ENCODE measurements at places on chromosomes 5 and 9.

DNA sequence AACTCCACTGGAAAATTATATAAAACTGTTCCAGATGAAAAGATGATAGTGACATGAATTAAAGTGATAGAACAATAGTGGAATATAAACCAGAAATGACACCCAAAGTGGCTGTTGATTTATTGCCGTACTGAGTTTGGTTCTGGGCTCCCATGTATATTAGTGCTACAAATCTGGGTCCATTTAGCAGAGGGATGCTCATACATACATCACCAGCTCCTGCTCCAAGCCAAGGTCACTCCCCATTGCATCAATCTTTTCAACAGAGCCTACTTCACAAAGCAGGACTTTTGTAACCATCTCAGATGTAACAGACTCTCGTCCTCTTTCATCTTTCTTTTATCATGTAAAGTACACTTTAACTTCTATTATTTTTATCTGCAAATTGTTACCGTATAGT lies 208.6 kb downstream of the GAPVD1 start:
- no peak for DNase-seq

DNA sequence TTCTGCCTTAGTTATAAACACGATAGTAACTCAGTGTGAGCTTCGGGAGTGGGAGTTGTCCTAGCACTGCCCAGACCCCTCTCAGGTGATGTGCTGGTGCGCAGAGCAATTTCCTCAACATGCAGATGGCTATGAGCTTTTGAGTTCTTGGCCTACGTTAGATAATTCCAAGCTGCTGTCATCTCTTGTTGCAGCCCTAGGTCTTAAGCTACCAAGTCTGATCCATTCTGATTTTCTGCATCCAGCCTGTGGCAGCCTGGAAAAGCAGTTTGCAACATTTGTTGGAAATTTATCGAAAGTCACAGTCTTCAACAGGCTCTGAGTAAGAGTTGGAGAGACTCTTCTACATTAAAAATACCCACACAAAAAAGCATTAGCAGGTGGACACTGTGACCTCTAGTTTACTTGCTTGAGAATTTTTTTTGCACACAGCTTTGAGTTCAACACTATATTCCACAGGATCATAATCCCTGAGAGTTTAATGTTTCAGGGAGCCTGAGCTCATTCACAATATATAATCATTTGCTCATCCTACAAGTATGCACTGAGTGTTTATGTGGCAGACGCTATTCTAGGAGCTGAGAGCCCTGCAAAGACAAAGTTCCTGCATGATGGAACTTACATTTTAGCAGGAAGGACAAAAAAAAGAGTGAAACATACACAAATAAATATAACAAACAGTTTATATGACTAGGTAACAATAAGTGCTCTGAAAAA lies 91.6 kb downstream of the UBE2QL1 start:
- DNase-seq = no peak

- DNase-seq = no peak
These were observed 22.3 kb downstream of the C1QTNF2 start for GRCh38 chr5:160348080-160348479.

GRCh38 chr5:54844266-54844665 lies 141.1 kb downstream of the ESM1 start:
- DNase-seq = no peak

DNA sequence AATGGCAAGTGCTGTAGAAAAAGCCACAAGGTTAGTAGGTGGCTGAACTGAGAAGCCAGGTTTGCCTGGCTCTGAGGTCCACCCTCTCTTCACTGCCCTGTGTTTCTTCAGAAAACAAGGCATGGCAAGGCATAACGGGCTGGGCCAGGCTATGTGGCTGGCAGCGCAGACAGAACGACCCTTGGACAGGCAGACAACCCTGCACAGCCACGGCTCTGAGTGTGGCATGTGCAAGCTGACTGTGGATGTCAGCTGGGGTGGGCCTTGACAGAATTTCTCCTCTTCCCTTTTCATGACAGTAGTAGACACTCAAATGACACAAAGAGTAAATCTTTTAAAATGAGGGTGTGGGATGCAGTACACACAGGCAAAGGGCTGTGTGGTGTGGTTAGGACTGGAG lies 81.7 kb downstream of the MACROH2A1 start:
- DNase-seq = no peak

DNA sequence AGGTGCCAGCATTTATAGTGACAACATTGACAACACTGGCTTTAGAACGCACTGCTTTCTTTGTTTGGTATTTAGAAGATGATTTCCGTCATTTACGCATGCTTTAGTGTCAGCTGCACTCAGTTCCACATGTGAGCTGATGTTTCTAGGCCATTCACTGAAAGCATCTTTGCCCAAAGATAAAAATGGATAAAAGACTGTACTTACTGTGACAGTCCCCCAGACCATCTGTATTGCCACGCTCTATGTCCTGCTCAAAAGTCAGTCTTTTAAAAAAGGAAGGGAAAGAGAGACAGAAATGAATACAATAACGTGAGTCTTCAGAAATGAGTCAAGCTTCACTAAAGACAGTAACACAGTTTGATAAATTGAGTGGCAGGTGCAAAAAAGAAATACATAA lies 99.3 kb downstream of the SEMA6A start:
- DNase-seq = no peak

GRCh38 chr5:34011536-34011935 lies 3.7 kb upstream of the AMACR start:
- DNase-seq = no peak

- DNase-seq = peak; percentile 73
These were observed 2.4 kb downstream of the ATG12 start for GRCh38 chr5:115838885-115839518.

DNA sequence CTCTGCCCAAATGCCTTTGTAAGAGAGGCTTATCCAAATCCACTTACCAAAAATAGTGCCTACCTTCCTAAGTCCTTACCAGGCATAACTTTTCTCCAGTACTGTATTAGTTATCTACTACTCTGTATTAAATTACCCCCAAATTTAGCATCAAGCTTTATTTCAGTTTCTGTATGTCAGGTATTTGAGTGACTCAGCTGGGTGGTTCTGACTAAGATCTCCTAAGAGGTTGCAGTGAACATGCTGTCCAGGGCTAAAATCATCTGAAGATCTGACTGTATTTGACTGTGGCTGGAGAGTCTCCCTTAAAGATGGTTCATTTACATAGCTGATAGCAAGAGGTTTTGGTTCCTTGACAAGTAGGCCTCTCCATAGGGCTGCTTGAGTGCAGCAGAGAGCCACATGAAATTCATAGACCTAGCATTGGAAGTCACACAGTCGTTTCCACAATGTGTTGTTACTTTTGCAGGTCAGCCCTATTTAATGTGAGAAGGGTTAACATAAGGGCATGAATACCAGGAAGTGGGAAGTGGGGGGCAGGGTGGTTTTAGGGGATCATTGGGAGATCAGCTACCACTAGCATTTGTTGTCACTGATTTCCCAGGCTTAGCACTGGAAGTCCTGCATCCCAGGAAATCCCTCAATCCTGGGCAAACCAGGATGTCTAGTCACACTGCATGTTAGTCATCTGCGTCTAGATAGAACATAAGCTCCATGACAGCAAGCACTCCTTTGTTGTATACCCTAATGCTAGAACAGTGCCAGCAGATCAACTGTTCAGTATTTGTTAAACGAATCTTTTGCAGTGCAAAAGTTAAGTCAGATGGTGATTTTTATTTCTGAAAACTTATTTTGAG lies 2.0 kb upstream of the ZNF622 start:
- peak; percentile 60 for DNase-seq

DNA sequence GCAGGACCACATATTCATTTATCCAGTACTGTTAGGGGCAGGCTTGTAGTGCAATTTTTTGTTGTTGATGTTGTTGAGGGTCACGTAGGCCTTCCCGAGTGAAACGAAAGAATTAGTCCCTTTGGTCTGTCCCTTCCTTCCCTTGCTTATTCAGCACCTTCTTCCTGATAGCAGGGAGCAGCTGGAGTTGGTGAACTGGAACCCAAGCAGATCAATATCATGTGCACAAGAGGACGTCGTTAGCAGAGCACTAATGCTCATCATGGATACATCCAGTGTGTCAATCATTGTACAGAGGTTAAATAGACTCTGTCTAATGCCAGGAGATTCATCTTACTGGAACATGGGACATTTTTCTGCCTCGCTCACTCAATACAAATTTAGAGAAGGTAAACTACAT lies 33.0 kb upstream of the MAP1B start:
- no peak for DNase-seq

DNA sequence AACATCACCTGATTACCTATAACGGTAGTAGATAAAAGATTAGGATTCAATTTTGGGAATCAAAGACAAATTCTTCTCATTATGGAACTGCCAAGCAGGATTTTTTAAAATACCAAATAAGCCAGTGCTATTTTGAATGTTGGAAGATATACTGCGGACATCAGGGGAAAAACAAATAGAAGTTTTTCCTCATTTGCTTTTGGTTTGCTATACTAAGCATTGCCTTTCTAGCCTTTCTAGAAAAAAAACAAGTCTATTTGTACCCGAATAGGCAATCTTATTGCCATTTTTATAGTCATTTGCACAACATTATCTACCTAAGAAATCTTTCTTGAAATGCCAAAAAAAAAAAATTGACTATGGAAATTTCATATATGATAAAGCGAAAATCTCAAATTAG lies 379.5 kb downstream of the CDH10 start:
- DNase-seq = no peak

DNA sequence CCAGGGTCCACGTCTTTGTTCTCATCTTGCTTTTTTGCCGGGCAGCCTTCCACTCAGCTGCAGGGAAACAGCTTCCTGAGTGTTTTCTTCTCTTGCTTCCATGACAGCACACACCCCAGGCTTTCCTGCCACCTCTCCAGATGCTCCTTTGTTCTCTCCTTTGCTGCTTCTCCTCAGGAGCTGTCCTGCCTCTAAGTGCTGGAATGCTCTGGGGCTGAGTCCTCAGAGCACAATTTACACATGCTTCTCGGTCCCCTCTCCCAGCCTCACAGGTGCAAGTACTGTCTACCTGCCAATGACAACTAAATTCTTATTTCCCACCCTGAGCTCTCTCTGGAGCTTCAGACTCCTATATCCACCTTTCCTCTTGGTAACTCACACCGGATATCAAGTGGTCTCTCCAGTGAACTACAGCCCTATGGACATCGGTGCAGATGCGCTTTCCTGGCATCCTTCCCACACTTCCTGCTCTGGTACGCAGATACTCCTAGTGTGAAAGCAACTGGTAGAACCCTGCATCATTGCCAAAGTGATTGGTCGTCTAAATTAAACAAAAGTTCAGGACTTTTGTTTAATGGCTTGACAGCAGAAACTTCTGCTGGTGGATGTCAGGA lies 13.4 kb upstream of the ACSL6 start:
- no peak for DNase-seq

GRCh38 chr9:3880851-3881250 lies 355.1 kb upstream of the RFX3 start:
- peak; percentile 67 for DNase-seq

- DNase-seq = no peak
These were observed at the start of gene PTGS1 for GRCh38 chr9:122370869-122371755. TSS of gene PTGS1 (plus strand) at chr9:122371024. CDS start at chr9:122371085, 61 bp downstream.

DNA sequence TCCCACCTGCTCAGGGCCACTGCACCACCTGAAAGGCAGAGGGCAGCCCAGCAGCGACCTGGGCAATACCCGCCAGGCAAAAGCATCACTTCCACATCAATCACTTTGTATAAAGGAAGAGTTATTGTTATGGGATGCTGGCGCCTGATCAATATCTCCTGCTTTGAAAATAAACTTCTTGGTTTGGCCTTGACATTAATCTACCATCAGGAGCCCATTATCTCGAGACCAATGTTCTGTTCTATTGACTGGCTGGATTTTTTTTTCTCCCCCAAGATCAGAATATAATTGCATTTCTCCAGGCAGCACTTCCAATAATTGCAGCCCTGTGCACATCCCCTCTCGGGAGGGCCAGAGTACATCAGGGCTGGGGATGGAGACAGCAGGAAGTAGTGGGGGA lies 44.4 kb upstream of the SAP30L start:
- no peak for DNase-seq

GRCh38 chr5:173705512-173706044 lies 89.1 kb upstream of the BOD1 start:
- no peak for DNase-seq

GRCh38 chr5:84885485-84886258 lies 501.0 kb upstream of the EDIL3 start:
- peak; percentile 2 for DNase-seq

DNA sequence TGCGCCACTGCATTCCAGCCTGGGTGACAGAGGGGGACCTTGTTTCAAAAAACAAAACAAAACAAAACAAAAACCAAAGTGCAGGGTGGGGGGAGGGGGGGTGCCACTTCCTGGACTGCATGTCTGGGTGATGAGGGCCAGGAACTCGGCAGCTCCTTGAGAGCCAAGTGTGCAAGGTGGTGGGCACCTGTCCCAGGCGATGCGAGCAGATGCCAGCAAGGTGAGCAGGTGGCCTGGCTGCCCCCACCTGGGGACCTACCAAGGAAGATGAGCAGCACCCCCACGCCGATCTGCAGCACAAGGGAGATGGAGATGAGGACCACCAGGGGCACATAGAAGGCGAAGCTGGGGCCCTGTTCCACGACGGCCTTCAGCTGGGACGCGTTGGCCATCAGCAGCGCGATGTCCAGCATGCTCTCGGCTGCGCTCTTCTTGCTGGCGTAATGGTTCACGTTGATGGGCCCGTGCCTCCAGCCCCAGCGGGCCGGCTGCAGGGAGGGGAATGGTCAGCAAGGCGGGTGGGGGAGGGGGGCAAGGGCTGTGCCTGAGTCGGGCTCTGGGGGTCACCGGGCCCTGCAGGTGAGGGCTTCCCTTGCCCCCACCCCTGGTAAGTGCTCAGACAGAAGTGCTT lies 7.8 kb downstream of the NINJ1 start:
- DNase-seq = no peak

DNA sequence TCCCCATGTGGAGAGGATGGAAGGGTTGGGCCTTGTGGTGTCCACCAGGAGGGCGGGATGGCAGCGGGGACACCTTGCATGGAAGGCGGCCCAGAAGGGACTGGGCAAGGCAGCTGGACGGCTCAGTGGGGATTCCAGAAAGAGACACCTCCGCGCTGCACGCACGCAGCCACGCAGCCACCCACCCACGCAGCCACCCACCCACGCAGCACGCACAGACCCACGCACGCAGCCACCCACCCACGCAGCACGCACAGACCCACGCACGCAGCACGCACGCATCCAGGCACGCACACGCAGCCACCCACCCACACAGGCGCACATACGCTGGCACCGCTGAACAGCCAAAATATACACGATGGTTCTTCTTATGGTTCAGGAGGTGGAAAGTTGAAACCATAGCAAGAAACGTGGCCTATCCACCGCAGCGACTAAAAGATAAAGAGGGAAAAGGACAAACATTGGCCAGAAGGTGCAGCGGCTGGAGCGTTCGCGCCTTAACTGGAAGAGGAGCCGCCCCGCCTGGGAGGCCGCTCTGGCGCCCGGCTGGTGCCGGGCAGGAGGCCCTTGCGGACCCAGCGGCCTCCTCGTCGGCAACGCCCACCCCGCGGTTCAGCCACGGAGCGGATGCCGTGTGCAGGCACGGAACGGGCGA lies 22.2 kb upstream of the EXOC3 start:
- DNase-seq = no peak

- DNase-seq = no peak
These were observed 192.7 kb downstream of the GOLPH3 start for GRCh38 chr5:31981361-31981945.

- DNase-seq = no peak
These were observed 391.9 kb downstream of the PSAT1 start for GRCh38 chr9:78688796-78689195.

All from A172 (cell line).